ENCODE measurements at places on chromosomes 13 and 19. TPM values are rescaled to one million over a fixed set of nuclear protein-coding genes. Genes with fewer than 3 reads are reported as not detected.

The NUDT19 gene
- polyA plus RNA-seq: 7.3 TPM

The ALG5 gene
- polyA plus RNA-seq: 29.1 TPM

DNA sequence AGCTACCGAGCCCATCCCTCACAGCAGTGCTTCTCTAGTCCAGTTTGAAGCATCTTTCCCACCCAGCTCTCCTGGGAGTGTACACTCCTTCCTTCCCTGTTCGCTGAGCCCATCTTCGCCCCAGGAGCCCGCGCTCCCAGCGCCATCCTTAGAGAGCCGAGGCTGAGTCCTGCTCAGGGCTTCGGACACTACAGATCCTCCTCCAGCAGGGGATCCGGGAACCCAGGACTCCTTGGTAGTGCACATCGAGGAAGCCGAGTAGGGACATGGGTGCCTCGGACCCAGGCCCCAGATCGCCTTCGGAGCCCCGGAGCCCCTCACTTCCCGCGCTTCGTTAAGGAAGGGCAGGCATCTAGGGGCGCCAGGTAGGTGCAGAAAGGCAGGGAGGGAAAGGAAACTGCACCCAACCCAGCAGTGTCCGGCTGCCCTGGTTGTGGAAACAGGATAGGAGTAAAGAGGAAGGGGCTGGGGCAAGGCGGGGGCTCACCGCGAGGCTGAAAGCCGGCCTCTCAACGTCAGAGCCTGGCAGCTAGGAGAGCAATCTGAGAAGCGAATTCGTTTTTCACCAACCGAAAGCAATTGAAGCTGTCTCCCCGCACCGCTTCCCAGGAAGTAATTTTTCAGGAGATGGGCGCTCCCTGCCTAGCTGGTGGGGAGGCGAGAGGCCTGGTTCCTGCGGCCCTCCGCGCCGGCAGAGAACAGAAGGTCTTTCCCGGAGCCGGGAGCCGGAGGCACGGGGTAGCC lies 1.0 kb downstream of the PDX1 start:
- DNase-seq: no peak

The ZNF132 gene
- polyA plus RNA-seq: 3.2 TPM

The BRSK1 gene
- 7.2 TPM for polyA plus RNA-seq

The TPRX2 gene
- polyA plus RNA-seq: not detected

The CD70 gene
- 0.34 TPM for polyA plus RNA-seq

DNA sequence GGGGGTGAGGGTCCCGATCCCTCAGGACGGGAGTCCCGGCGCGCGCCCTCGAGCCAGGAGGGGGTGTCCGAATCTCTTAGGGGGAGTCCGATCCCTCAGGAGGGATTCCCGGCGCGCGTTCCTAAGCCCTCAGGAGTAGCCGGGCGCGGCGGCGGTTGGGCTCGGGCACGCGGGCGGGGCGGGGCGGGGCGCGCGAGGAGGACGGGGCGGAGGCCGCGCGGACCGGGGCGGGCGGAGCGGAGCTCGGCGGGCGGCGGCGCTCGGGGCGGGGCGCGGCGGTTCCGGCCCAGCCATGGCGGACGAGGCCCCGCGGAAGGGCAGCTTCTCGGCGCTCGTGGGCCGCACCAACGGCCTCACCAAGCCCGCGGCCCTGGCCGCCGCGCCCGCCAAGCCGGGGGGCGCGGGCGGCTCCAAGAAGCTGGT lies at the start of gene CUL4A:
TSS of gene CUL4A (plus strand) at position 278 of the 423 bp plus-strand sequence. CDS start at position 293, 15 bp downstream.
- peak; percentile 83 for DNase-seq

DNA sequence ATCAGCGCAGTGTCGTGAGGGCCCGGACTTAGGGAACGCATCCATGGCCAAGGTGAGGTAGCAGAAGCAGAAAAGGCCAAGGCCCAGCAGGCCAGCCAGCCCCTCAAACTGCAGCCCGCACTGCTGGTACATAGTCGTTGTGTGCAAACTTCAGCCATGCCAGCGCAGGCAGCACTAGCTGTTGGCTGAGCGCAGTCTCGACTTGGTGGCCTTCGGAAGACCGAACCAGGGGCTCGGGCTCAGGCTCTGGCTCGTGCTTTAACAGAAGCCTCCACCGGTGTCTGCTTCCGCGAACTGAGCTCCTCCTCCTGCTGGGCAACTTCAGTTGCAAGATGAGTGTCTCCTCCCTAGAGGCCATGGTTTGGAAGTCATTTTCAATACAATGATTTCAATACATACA lies 157.5 kb downstream of the DNAJC15 start:
- no peak for DNase-seq

GRCh38 chr13:24491845-24492244 lies 20.7 kb downstream of the PARP4 start:
- DNase-seq: no peak

DNA sequence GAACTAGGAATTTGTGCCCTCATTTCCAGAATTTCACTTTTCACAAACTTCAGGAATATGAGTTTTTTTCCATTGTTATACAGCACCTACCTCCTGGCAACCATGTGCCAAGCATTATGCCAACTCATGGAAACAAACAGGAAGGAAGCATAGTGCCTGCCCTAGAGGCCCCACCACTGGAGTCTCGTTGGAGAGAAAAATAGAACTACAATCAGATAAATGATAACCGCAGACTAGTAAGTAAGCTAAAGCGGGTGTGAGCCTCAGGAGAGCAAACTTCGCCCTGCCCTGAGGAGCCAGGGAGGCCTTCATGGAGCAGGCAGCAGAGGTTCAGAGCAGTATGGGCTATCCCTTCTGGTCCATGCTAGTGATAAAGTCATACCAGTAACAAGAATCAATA lies 75.9 kb downstream of the FRY start:
- no peak for DNase-seq

The PSG7 gene
- not detected for polyA plus RNA-seq

The KIR2DL3 gene
- 0.24 TPM for polyA plus RNA-seq

GRCh38 chr13:38213314-38213713 lies 136.3 kb upstream of the UFM1 start:
- DNase-seq: no peak

DNA sequence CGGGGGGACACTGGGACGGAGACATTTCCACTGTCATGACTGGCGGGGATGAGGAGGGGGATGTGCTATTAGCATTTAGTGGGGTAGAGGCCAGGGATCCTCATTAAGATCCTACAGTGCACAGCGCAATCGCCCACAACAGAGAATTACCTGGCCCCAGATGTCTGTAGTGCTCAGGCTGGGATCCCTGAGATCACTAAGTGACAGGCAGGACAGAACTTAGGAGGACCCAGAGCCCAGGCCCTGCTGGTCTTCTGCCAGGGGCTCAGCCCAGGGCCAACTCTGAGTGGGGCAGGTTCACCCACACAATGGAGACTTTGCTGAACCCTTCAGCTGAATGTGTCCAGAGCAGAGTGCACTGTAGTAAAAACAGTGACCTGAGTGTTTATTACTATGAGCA lies 4.6 kb downstream of the RANBP3 start:
- no peak for DNase-seq

GRCh38 chr19:1327125-1327524 lies 41.5 kb downstream of the EFNA2 start:
- no peak for DNase-seq
